Activated T-cell treated with anti-CD3 and anti-CD28 coated beads, Interleukin-2, amount 50 U/mL, for 72 hours (primary cell): ENCODE measurements at places on chromosomes 7 and 10.

GRCh38 chr10:20767028-20767427, 130.1 kb downstream of the NEBL start:
- H3K27ac ChIP-seq = no peak overlapping the region
- no peak overlapping the region for H3K4me3 ChIP-seq
- H3K36me3 ChIP-seq = no peaks in the 10 kb centered on the region
- no peak for DNase-seq

GRCh38 chr10:33735464-33735923, 401.0 kb upstream of the NRP1 start:
- H3K27me3 ChIP-seq = peaks cover 13% of the 10 kb centered on the region
- no peaks in the 10 kb centered on the region for H3K36me3 ChIP-seq
- no peak overlapping the region for H3K27ac ChIP-seq

DNA sequence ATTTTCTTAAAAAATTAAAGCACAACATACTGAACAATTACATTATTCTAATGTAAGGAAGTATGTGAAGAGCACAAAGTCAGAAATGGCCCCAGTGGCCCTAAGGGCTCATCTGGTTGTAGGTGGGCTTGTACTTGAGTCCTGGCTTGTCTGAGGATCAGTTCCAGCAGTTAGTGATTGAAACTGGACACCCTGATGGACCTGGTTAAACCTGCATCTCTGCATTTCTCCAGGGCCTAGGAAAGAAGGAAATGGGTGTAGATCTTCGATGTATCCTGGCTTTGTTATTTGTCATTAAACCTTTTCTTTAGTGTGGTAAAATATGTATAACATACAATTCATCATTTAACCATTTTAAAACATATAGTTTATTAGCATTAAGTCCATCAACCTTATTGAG, 9.7 kb upstream of the AKR1C2 start:
- no peaks in the 10 kb centered on the region for H3K4me1 ChIP-seq
- no peak for DNase-seq
- no peaks in the 10 kb centered on the region for H3K27me3 ChIP-seq
- no peak overlapping the region for H3K27ac ChIP-seq
- H3K4me3 ChIP-seq = no peak overlapping the region
- H3K36me3 ChIP-seq = no peaks in the 10 kb centered on the region

DNA sequence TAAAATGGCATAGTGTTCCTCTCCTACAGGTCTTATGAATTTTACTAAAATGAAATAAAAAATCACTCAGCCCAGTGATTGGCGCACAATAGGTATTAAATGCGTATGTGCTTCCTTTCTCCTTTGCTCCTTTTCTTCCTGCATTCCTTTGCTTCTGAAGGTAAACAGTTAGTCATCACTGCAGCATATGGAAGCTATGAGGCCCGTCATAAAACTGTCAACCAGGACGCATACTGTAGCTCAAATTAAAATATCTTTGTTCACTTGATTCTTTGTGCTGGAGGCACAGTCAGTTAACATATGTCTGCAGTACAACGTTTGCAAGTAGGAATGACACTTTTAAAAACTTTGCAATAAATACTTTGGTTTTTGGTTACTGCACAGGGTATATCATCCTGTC, 374.7 kb downstream of the TCERG1L start:
- no peaks in the 10 kb centered on the region for H3K4me1 ChIP-seq
- no peak overlapping the region for H3K4me3 ChIP-seq
- H3K27ac ChIP-seq = no peak overlapping the region

DNA sequence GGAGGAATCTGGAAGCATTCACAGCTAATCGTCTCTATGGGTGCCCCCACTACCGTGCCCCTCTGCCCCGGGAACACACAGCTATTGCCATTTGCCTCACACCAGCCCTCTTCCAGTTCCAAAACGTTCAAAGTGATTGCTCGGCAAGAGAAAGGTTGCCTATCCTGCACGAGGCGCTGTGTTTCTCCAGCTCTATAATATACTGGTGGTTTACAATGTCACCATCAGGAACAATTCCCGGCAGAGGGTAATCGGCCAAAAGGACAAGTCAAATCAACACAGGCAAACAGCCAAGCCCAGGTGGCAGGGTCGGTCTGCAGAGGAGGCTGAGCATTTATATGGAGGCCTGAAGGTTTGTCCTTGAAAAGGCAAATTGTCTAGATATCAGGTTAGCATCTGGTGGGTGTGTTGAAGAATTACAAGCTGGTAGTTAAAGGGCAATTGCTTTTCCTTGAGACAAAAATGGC, 29.2 kb upstream of the TNS3 start:
- H3K4me3 ChIP-seq = no peak overlapping the region
- no peak overlapping the region for H3K27ac ChIP-seq
- no peak for DNase-seq
- H3K4me1 ChIP-seq = no peaks in the 10 kb centered on the region
- no peaks in the 10 kb centered on the region for H3K36me3 ChIP-seq

DNA sequence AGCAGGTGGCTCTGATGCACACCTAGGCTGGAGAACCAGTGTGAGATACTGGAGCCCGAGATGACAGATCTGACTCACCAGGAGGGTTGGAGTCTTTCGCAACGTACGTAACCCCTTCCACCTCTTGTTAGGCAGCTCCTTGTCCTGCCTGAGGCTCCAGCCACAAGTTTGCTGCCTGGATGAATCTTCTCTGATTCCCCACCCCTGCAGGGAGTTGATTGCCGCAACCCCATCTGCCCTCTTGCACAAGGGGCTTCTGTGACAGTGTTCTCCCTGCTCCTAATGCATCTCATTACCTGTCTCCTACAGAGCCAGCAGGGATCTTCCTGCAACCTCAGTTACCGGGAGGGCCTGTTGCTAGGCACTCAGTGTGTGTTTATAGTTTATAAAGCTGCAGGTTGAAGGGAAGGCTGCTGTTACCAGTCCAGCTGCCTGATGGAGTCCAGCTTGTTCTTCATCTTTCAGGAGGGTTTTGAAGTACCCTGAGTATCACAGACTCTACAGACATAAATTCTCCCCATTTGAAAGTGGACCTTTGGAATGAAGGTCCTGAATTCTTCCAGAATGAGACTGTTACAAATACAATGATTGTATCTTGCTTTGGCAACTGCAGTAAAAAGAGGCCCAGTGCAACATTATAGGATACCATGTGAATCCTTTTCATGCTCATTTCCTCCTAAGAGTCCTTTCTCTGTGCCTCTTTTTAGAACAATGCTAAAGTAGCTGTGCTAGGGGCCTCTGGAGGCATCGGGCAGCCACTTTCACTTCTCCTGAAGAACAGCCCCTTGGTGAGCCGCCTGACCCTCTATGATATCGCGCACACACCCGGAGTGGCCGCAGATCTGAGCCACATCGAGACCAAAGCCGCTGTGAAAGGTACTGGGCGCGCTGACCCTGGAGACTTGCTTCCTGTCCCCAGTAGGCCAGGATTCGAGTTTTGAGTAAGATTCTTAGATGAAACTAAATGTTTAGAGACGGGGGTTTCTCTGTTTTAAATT, 6.5 kb downstream of the MDH2 start:
- no peaks in the 10 kb centered on the region for H3K27me3 ChIP-seq
- H3K36me3 ChIP-seq = peaks cover 6% of the 10 kb centered on the region
- no peak for DNase-seq
- no peak overlapping the region for H3K4me3 ChIP-seq
- peaks cover 29% of the 10 kb centered on the region for H3K4me1 ChIP-seq

- H3K27ac ChIP-seq = no peak overlapping the region
- no peak for DNase-seq
- H3K27me3 ChIP-seq = peaks cover 6% of the 10 kb centered on the region
- no peaks in the 10 kb centered on the region for H3K4me1 ChIP-seq
- H3K4me3 ChIP-seq = no peak overlapping the region
- H3K36me3 ChIP-seq = no peaks in the 10 kb centered on the region
These were observed 26.2 kb downstream of the GLI3 start for GRCh38 chr7:42210779-42211178.

GRCh38 chr7:135205850-135206249, 5.5 kb downstream of the WDR91 start:
- peaks cover 48% of the 10 kb centered on the region for H3K4me1 ChIP-seq
- no peak overlapping the region for H3K4me3 ChIP-seq
- no peaks in the 10 kb centered on the region for H3K36me3 ChIP-seq
- no peaks in the 10 kb centered on the region for H3K27me3 ChIP-seq

- DNase-seq = no peak
- no peaks in the 10 kb centered on the region for H3K27me3 ChIP-seq
- H3K27ac ChIP-seq = no peak overlapping the region
- H3K4me1 ChIP-seq = no peaks in the 10 kb centered on the region
- H3K36me3 ChIP-seq = no peaks in the 10 kb centered on the region
- H3K4me3 ChIP-seq = no peak overlapping the region
These were observed 309.9 kb upstream of the IGFBP3 start for GRCh38 chr7:46230990-46231305.

GRCh38 chr10:132929953-132930548, 12.3 kb downstream of the CFAP46 start:
- DNase-seq = peak; percentile 43
- H3K4me1 ChIP-seq = peaks cover 32% of the 10 kb centered on the region
- no peaks in the 10 kb centered on the region for H3K27me3 ChIP-seq
- no peaks in the 10 kb centered on the region for H3K36me3 ChIP-seq
- peak overlapping the region; percentile 37 for H3K4me3 ChIP-seq
- H3K27ac ChIP-seq = no peak overlapping the region

DNA sequence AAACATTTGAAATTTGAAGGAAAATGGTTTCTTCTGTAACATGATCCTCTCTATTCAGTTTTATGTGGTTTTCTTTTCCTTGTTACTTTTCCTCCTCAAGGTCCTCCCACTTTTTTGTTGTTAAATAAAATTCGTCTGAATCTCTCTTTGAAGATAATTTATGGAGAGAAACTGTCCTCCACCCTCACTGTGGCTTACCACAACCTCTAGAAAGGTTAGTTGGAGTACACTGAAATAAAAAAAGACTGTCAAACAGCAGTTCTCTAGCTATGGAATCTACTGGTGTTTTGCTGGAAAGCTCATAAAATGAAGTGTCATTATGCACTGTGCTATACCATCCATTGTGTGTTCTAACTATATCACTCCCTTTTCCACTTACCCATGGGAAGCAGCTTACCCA, 189.4 kb downstream of the HDAC9 start:
- no peak for DNase-seq
- no peaks in the 10 kb centered on the region for H3K27me3 ChIP-seq
- H3K4me1 ChIP-seq = no peaks in the 10 kb centered on the region

- H3K4me1 ChIP-seq = no peaks in the 10 kb centered on the region
- no peaks in the 10 kb centered on the region for H3K27me3 ChIP-seq
- no peak overlapping the region for H3K4me3 ChIP-seq
- H3K27ac ChIP-seq = no peak overlapping the region
- DNase-seq = no peak
These were observed 210.7 kb upstream of the STEAP1 start for GRCh38 chr7:89943525-89944050.

GRCh38 chr7:106358103-106358663, 73.4 kb upstream of the NAMPT start:
- peaks cover 24% of the 10 kb centered on the region for H3K36me3 ChIP-seq
- no peak overlapping the region for H3K4me3 ChIP-seq
- DNase-seq = no peak
- H3K27ac ChIP-seq = no peak overlapping the region

DNA sequence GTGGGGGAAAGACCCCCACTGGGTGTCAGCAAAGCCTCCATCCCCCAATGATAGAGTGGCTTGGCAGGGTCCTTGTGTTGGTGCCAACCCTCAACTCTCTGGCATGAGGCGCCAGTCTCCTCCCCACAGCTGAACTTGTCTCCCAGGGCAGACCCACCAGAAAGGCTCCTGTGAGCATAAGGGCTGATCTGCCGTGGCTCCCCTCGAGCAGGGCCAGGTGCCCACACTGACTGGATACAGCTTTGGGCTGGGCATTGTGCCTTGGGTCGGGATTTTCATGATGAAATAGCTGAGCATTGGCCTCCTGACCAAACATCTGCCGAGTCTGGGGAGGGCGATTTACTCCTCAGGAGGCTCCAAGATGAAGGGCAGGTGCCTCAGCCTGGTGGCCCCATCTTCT, 68.1 kb upstream of the NPTX2 start:
- no peaks in the 10 kb centered on the region for H3K27me3 ChIP-seq
- peaks cover 2% of the 10 kb centered on the region for H3K36me3 ChIP-seq
- no peak for DNase-seq
- no peak overlapping the region for H3K4me3 ChIP-seq

DNA sequence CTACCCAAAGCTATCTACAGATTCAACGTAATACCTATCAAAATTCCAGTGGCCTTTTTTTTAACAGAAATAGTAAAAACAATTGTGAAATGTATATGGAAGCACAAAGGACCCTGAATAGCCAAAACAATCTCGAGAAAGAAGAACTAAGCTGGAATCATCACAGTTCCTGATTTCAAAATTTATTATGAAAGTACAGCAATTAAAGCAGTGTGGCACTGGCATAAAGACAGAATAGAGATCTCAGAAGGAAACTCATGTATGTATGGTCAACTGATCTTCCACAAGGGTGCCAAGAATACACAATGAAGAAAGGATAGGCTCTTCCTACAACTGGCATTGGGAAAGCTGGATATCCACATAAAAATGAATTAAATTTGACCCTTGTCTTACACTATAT, 23.2 kb downstream of the PNLIPRP3 start:
- no peaks in the 10 kb centered on the region for H3K36me3 ChIP-seq
- no peak overlapping the region for H3K27ac ChIP-seq
- no peak for DNase-seq
- no peaks in the 10 kb centered on the region for H3K27me3 ChIP-seq
- H3K4me3 ChIP-seq = no peak overlapping the region

- H3K4me1 ChIP-seq = no peaks in the 10 kb centered on the region
- no peak overlapping the region for H3K4me3 ChIP-seq
- no peaks in the 10 kb centered on the region for H3K27me3 ChIP-seq
- DNase-seq = no peak
These were observed 368.9 kb downstream of the SORCS1 start for GRCh38 chr10:106795619-106796018.

DNA sequence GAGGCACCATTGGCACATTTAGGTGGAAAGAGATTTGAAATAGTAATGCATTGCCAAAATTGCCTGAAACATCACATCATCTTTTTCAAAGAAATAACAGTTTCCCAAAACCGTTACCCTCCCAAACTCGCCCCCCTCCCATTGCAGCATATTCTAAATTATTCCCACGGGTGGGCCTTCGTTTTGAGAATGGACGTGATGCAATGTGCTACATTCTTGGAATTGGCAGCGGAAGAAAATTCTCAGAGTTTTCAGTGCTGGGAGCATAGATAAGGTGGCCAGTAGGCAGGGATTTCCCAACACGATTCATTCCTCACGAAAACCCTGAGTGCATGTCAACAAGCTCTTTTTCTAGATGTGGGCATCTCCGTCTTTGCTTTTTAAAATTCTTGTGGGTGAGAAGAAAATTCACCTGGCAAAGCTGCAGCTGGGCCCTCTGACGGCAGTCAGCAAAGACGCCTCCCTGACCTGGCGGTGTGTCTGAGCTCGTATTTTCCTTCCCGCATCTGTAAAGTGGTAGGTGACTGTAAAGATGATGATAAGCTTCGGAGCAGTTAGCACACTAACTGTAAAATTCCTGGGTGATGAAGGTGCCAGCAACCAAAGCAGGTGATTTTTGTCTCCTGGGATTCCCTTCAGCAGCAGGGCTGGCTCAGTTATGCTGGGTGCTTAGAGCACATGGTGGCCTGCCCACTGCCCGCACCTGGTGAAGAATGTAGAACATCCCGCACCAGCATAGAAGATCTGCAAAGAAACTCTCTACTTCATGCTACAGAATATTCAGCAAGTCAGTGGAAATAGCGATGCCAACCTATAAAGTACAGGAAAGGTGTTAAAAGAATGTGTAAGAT, 141.9 kb upstream of the KLF6 start:
- peaks cover 35% of the 10 kb centered on the region for H3K4me1 ChIP-seq
- DNase-seq = peak; percentile 33
- no peaks in the 10 kb centered on the region for H3K36me3 ChIP-seq
- H3K27ac ChIP-seq = peak overlapping the region; percentile 72
- peak overlapping the region; percentile 37 for H3K4me3 ChIP-seq
- no peaks in the 10 kb centered on the region for H3K27me3 ChIP-seq
